A549 treated with ZK216348 at 1 μM for 4 hours (cell line): ENCODE measurements at places on chromosomes 2 and 18. TPM values are rescaled to one million over a fixed set of nuclear protein-coding genes. Genes with fewer than 3 reads are reported as not detected.

The RUFY4 gene
- total RNA-seq, result not detected in 5 replicates

The C2orf76 gene
- total RNA-seq, result 10.8 to 19.8 TPM (median 11.9 TPM) in 5 replicates

The LIMS3 gene
- not detected in 5 replicates for total RNA-seq

The CAPN14 gene
- 0.06 to 0.07 TPM in 2 of 5 replicates, not detected in the others for total RNA-seq

The CFAP221 gene
- total RNA-seq, result 0.20 to 0.64 TPM (median 0.35 TPM) in 5 replicates

The GPR148 gene
- not detected in 5 replicates for total RNA-seq

The DNAJC5G gene
- not detected in 5 replicates for total RNA-seq

The IL37 gene
- not detected in 5 replicates for total RNA-seq

The AKAIN1 gene
- not detected in 5 replicates for total RNA-seq

The BCL2 gene
- 0.29 to 0.56 TPM (median 0.54 TPM) in 5 replicates for total RNA-seq

The EMILIN1 gene
- total RNA-seq, result 0.34 to 0.64 TPM (median 0.43 TPM) in 5 replicates

The SNORC gene
- total RNA-seq, result 3.7 to 13.5 TPM (median 9.5 TPM) in 5 replicates

The STPG4 gene
- not detected in 5 replicates for total RNA-seq

The EHD3 gene
- total RNA-seq, result 6.2 to 9.4 TPM (median 8.3 TPM) in 5 replicates

The TXNDC2 gene
- total RNA-seq, result 0.15 to 0.34 TPM (median 0.17 TPM) in 5 replicates

The PROM2 gene
- 0.11 to 0.19 TPM (median 0.15 TPM) in 3 of 5 replicates, not detected in the others for total RNA-seq

The GNAL gene
- 5.3 to 7.7 TPM (median 5.4 TPM) in 5 replicates for total RNA-seq
